ENCODE measurements at places on chromosomes 3 and 15.

DNA sequence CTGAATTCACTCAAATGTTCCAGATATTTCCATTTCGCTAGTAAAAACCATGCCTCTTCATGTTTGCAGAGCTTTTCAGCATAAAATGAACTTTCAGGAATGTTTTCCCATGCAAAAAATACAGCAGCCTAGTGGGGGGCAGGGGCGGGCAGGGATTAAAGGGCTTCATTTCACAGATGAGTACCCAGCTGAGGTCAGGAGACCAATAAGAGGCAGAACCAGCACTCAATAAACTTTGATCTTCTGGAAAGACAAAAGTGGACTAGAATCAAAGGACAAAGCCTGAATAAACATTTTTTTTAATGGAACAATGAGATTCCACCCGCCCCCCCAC, 8.0 kb downstream of the KLHL25 start:
- peaks cover 29% of the 10 kb centered on the region for H3K4me1 ChIP-seq
- DNase-seq, result no peak
- H3K36me3 ChIP-seq, result no peaks in the 10 kb centered on the region
- H3K4me3 ChIP-seq, result no peak overlapping the region
- no peaks in the 10 kb centered on the region for H3K27me3 ChIP-seq

DNA sequence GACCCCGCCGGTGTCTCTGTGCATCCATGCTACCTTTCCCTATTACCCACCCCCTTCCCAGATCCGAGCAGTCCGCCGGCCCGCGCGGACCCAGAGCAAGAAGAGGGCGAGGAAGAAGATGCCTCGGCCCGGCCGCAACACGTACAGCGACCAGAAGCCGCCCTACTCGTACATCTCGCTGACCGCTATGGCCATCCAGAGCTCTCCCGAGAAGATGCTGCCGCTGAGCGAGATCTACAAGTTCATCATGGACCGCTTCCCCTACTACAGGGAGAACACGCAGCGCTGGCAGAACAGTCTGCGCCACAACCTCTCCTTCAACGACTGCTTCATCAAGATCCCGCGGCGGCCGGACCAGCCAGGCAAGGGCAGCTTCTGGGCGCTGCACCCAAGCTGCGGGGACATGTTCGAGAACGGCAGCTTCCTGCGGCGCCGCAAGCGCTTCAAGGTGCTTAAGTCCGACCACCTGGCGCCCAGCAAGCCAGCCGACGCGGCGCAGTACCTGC, 788 bp downstream of the FOXB1 start:
- H3K27ac ChIP-seq, result peak overlapping the region; percentile 59
- H3K4me3 ChIP-seq, result peak overlapping the region; percentile 39
- peaks cover 12% of the 10 kb centered on the region for H3K36me3 ChIP-seq
- no peaks in the 10 kb centered on the region for H3K27me3 ChIP-seq
- peak; percentile 17 for DNase-seq
- H3K4me1 ChIP-seq, result peaks cover 40% of the 10 kb centered on the region

- no peaks in the 10 kb centered on the region for H3K4me1 ChIP-seq
- no peaks in the 10 kb centered on the region for H3K27me3 ChIP-seq
- no peak overlapping the region for H3K4me3 ChIP-seq
- H3K36me3 ChIP-seq, result no peaks in the 10 kb centered on the region
- DNase-seq, result no peak
- H3K27ac ChIP-seq, result no peak overlapping the region
These were observed 2.5 kb upstream of the DNAH12 start for GRCh38 chr3:57546616-57547015.

GRCh38 chr15:101028772-101029438, 109.7 kb downstream of the LRRK1 start:
- H3K27ac ChIP-seq, result no peak overlapping the region
- no peaks in the 10 kb centered on the region for H3K4me1 ChIP-seq
- no peaks in the 10 kb centered on the region for H3K27me3 ChIP-seq

- no peak overlapping the region for H3K27ac ChIP-seq
- no peak for DNase-seq
- H3K27me3 ChIP-seq, result no peaks in the 10 kb centered on the region
- H3K36me3 ChIP-seq, result peaks cover 36% of the 10 kb centered on the region
These were observed 1.1 kb downstream of the GRAMD2A start for GRCh38 chr15:72196409-72197040.

DNA sequence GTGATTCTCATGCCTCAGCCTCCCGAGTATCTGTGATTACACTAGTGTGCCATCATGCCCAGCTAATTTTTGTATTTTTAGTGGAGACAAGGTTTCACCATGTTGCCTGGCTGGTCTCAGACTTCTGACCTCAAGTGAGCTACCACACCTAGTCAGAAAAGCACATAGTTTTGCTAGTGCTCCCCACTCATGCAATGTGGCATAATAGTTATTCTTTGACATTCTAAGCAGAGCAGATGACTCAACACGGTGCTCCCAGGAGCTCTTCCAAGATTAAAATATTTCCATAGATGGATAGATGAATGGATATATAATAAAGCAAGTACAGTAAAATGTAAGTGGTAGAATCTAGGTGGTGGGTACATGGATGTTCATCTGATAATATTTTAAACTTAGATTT, 53.1 kb upstream of the GK5 start:
- no peak overlapping the region for H3K27ac ChIP-seq
- H3K36me3 ChIP-seq, result no peaks in the 10 kb centered on the region
- no peak overlapping the region for H3K4me3 ChIP-seq

GRCh38 chr3:135127946-135128470, 332.9 kb downstream of the EPHB1 start:
- no peaks in the 10 kb centered on the region for H3K27me3 ChIP-seq
- DNase-seq, result no peak
- no peak overlapping the region for H3K4me3 ChIP-seq
- no peak overlapping the region for H3K27ac ChIP-seq
- no peaks in the 10 kb centered on the region for H3K36me3 ChIP-seq

GRCh38 chr15:26882112-26882511, 15.2 kb downstream of the GABRA5 start:
- no peak overlapping the region for H3K27ac ChIP-seq
- no peaks in the 10 kb centered on the region for H3K4me1 ChIP-seq
- H3K36me3 ChIP-seq, result no peaks in the 10 kb centered on the region
- no peak for DNase-seq

DNA sequence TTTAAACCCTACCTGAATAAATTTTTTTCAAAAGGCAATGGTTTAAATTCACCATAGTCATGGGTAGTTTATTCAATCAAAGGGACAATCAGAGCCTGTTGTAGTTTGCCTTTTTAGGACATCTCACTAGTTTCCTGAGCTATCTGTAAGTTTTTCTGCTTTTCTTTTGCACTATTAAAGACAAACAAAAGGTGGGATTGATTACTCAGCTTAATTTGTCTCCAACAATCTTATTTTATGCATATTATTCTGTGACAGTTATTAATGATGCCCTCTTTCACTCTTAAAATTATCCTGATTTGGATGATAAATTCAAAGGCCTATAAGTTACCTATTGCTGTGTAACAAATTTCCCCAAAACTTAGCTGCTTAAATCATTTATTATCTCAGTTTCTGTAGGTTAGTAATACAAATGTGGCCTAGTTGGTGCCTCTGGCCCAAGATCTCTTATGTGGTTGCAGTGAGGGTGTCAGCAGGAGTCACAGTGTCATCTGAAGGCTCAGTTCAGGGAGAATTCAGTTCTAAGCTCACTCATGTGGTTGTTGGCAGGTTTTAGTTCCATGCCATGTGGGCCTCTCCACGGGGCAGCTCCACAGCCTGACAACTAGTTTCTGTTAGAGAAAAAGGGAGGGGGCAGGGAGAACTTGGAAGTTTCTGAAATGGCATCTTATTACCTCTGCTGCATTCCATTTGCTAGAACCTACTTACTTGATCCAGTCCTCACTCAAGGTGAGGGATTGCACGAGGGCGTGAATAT, 16.0 kb downstream of the ARMC8 start:
- H3K36me3 ChIP-seq, result peaks cover 12% of the 10 kb centered on the region
- peak; percentile 18 for DNase-seq
- no peaks in the 10 kb centered on the region for H3K4me1 ChIP-seq
- no peaks in the 10 kb centered on the region for H3K27me3 ChIP-seq

DNA sequence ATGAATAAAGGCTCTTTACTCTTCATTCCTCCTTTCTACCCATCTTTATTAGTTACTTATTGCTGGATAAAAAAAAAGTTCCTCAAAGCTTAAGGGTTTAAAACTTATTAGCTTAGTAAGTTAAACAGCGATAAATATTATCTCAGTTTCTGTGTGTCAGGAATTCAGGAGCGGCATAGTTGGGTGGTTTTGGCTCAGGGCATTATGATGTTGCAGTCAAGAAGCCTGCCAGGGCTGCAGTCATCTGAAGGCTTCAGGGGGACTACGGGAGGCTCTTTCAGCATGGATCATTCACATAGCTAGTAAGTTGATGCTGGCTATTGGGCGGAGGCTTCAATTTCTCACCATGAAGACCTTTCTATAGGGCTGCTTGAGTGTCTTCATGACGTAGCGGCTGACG, 1.9 kb upstream of the DLG1 start:
- DNase-seq, result no peak
- no peak overlapping the region for H3K27ac ChIP-seq
- H3K27me3 ChIP-seq, result peaks cover 21% of the 10 kb centered on the region
- peaks cover 30% of the 10 kb centered on the region for H3K4me1 ChIP-seq
- peaks cover 9% of the 10 kb centered on the region for H3K36me3 ChIP-seq
- no peak overlapping the region for H3K4me3 ChIP-seq

DNA sequence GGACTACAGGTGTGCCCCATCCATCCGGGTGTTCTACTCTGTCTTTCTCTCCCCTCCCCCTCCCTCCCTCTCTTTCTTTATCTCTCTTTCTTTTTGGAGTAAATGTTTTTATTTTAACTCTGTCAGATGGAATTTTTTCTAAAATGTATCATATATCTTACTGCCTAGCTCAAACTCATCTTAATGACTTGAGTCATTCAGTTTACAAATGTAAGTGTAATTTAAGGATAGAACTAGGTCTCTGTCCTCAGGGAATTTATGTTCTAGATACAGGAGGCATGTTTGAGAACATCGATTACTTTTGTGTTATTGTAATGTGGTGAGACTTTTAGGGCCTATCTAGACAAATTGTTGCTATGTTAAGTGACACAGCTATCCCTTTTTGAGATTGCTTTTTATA, 3.5 kb downstream of the TBC1D23 start:
- H3K27me3 ChIP-seq, result no peaks in the 10 kb centered on the region
- no peaks in the 10 kb centered on the region for H3K36me3 ChIP-seq
- no peak overlapping the region for H3K4me3 ChIP-seq
- no peak overlapping the region for H3K27ac ChIP-seq

GRCh38 chr3:177345973-177346503, 148.8 kb upstream of the TBL1XR1 start:
- no peak for DNase-seq
- no peaks in the 10 kb centered on the region for H3K36me3 ChIP-seq
- H3K27ac ChIP-seq, result peak overlapping the region; percentile 70
- H3K27me3 ChIP-seq, result no peaks in the 10 kb centered on the region
- no peak overlapping the region for H3K4me3 ChIP-seq

DNA sequence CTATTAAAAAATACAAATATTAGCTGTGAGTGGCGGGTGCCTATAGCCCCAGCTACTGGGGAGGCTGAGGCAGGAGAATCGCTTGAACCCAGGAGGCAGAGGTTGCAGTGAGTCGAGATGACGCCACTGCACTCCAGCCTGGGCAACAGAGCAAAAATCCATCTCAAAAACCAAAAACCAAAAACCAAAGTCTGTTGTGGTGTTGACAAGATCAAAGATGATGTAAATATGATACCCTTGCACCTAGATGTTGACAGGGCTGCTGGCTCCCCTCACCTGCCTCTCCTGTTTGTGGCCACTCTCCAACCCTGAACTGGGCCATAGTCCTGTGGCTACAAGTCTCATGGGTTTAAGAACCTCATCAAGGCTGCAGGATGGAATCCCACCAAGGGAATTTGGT, 16.2 kb downstream of the DAPK2 start:
- no peak overlapping the region for H3K4me3 ChIP-seq
- no peak for DNase-seq
- no peaks in the 10 kb centered on the region for H3K27me3 ChIP-seq
- H3K27ac ChIP-seq, result no peak overlapping the region

- H3K27ac ChIP-seq, result no peak overlapping the region
- H3K4me1 ChIP-seq, result peaks cover 76% of the 10 kb centered on the region
- DNase-seq, result no peak
- no peaks in the 10 kb centered on the region for H3K36me3 ChIP-seq
These were observed 49.4 kb downstream of the CPN2 start for GRCh38 chr3:194301730-194302129.

DNA sequence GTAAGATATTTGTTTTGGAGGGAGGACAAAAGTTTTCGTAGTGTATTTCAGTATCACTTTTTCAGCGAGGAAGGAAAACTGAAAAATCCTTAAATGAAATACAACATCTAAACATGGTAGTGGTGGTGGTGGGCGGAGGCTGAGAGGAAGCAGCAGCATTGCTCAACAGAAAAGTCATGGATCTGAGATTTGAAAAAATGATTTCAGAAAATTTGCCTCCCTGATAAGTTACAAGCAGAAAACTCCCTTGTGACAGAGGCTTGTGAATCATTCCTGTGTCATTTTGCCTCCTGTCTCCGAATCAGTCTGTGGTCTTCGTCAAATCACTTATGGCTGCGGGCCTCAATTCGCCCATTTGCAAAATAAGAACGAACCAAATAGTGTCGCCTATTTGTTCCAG, 965 bp upstream of the CRBN start:
- no peak for DNase-seq
- H3K4me1 ChIP-seq, result peaks cover 40% of the 10 kb centered on the region
- H3K27me3 ChIP-seq, result no peaks in the 10 kb centered on the region
- H3K4me3 ChIP-seq, result no peak overlapping the region
- H3K27ac ChIP-seq, result no peak overlapping the region

- peaks cover 31% of the 10 kb centered on the region for H3K4me1 ChIP-seq
- no peaks in the 10 kb centered on the region for H3K27me3 ChIP-seq
- DNase-seq, result peak; percentile 38
These were observed 55.8 kb upstream of the ZBTB38 start for GRCh38 chr3:141312354-141313092.

- H3K36me3 ChIP-seq, result no peaks in the 10 kb centered on the region
- H3K4me3 ChIP-seq, result no peak overlapping the region
- no peak overlapping the region for H3K27ac ChIP-seq
- peaks cover 3% of the 10 kb centered on the region for H3K27me3 ChIP-seq
- H3K4me1 ChIP-seq, result no peaks in the 10 kb centered on the region
These were observed 42.7 kb downstream of the THBS1 start for GRCh38 chr15:39623529-39623931.

DNA sequence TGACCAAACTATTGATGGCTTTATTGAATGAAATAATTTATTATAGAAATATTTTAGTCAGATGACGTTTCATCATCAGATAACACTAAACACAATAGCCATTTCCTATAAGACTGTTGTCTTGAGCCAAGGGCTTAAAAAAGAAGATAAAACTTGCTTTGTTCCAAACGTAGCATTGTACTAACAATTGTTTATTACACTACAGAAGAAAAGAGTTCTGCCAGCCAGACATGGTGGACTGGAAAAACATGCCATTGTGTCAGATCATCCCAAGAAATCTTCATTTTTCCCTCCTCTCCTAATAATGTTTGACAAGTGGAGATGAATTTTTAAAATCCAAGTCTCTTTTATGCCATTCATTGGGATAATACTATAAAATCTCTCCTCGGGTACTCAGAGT, 203.3 kb downstream of the CDIN1 start:
- H3K36me3 ChIP-seq, result no peaks in the 10 kb centered on the region
- H3K4me3 ChIP-seq, result no peak overlapping the region
- H3K27me3 ChIP-seq, result no peaks in the 10 kb centered on the region
- H3K27ac ChIP-seq, result no peak overlapping the region

GRCh38 chr3:131630097-131630496, 127.3 kb upstream of the MRPL3 start:
- no peaks in the 10 kb centered on the region for H3K4me1 ChIP-seq
- DNase-seq, result no peak
- H3K27ac ChIP-seq, result no peak overlapping the region
- peaks cover 3% of the 10 kb centered on the region for H3K27me3 ChIP-seq

Data from DND-41 (cell line).